NCI-H1694 (cell line): ENCODE measurements at places on chromosomes 5 and 9.

- DNase-seq = no peak
These were observed 481.4 kb downstream of the CHSY3 start for GRCh38 chr5:130385656-130386055.

DNA sequence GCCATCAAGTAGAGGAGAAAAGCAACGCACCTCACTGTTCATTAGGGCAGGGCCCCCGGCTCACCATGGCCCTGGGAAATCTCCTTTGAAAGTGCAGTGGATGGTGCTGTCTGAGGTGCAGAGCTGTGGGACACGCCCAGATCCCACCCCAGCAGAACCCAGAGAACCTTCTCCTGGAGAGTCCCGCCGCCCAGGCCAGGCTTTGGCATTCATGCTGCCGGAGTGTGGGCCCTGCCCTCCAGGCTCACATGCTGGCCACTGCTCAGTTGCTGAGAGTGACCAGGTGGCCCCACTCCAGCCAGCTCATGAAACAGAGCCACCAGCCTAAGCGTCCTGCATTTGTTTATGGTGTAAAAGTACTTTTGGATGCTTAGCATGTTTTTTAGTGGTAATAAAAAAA, 23.8 kb upstream of the LRRC14B start:
- DNase-seq = no peak

GRCh38 chr9:86405926-86406325, 51.7 kb upstream of the TUT7 start:
- no peak for DNase-seq

- no peak for DNase-seq
These were observed 33.0 kb downstream of the DAPK1 start for GRCh38 chr9:87530716-87531115.

GRCh38 chr9:18238254-18238653, 235.7 kb upstream of the ADAMTSL1 start:
- no peak for DNase-seq

GRCh38 chr5:113813466-113813865, 300.0 kb downstream of the YTHDC2 start:
- no peak for DNase-seq

DNA sequence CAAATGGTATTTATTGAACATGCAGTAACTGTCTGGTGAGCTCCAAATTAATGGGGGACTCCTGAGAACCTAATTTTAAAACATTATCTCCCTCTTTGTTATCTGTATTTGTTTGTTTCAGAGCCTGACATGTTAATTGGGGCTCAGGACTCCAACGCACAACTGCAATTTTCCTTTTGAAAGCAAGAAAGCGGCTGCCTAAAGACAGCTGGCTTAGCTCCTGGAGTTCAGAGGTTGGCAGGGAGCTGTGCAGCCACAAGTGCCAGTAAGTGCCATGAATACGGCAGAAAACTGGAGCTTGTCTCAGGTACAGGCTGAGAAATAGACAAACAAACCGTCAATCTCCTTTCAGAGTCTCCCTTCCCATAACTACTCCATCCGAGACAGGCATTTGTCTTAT, 80.9 kb downstream of the PPP2R2B start:
- DNase-seq = peak; percentile 11

- no peak for DNase-seq
These were observed 32.2 kb upstream of the PAX5 start for GRCh38 chr9:37066139-37066725.

GRCh38 chr5:40841068-40841805, at the start of gene CARD6:
Gene CARD6 (plus strand): TSS chr5:40841367. CDS start chr5:40841383, 16 bp downstream.
- DNase-seq = no peak

GRCh38 chr9:116142706-116143492, 10.7 kb upstream of the PAPPA start:
- no peak for DNase-seq

- no peak for DNase-seq
These were observed 599.0 kb downstream of the CSNK1G3 start for GRCh38 chr5:124110942-124111341.

GRCh38 chr5:173512637-173513435, 103.6 kb downstream of the BOD1 start:
- DNase-seq = no peak

GRCh38 chr5:119583684-119584083, 45.7 kb upstream of the FAM170A start:
- DNase-seq = no peak

DNA sequence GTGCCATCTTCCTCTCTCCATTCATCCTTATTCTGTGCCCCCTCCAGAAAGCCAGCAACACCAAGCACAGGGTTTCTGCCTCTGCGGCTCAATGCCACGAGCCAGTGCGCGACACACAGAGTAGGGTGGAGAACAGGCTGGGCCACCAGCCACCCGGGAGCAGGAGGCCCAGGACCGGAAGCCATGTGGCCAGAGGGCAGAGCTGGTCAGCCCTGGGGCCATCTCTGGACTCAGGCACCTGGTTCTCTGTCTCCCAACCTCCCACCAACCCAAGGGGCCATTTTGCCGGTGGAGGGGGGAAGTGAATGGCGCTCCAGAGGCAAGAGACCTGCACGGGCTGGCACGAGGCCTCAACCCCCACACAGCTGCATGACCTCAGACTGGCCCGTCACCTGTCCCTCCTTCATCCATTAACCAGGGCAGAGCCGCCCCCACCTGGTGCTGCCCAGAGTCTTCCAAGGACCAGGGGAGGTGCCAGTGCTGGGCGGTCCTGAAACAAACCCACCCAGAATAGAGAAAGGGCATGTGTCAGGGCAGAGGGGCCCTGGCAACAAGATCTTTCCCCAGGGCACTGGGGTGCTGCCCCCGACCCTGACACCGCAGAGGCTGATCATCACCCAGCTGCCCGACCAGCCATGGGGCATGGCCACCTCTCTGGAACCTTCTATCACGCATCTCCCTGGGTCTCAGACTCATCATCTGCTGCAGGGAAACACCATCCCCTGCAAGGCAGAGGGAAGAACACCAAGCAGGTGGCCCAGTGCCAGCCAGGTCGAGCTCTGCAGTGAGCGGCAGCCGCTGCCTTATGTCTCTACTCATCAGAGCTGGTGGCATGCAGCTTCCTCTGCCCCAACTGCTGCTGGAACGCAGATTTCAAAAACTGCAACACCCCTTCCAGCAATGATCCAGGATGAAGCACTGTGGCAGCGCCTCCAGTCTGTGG, 11.9 kb downstream of the VAV2 start:
- DNase-seq = peak; percentile 80

GRCh38 chr9:115877852-115878438, 275.6 kb upstream of the PAPPA start:
- DNase-seq = no peak

DNA sequence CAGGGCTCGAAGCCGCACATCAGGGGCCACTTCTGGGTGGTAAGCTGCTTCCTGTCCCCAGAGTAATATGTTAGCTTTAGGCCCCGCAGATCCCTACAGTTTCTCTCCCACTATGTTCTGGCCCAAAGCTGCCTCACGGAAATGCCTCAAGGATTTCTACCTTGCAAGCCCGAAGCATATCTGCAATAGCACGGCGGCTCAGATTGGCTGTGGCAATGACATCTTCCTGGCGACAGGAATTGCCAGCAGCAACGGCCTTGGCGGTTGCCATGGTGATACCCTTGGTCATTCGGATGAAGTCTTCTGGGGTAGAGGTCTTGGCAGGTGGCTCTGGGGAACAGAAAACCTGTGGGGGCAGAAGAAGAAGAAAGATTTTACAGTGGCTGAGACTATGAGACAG, 10.3 kb upstream of the TPM2 start:
- no peak for DNase-seq

- DNase-seq = no peak
These were observed 144.4 kb upstream of the EFNA5 start for GRCh38 chr5:107815109-107815508.

DNA sequence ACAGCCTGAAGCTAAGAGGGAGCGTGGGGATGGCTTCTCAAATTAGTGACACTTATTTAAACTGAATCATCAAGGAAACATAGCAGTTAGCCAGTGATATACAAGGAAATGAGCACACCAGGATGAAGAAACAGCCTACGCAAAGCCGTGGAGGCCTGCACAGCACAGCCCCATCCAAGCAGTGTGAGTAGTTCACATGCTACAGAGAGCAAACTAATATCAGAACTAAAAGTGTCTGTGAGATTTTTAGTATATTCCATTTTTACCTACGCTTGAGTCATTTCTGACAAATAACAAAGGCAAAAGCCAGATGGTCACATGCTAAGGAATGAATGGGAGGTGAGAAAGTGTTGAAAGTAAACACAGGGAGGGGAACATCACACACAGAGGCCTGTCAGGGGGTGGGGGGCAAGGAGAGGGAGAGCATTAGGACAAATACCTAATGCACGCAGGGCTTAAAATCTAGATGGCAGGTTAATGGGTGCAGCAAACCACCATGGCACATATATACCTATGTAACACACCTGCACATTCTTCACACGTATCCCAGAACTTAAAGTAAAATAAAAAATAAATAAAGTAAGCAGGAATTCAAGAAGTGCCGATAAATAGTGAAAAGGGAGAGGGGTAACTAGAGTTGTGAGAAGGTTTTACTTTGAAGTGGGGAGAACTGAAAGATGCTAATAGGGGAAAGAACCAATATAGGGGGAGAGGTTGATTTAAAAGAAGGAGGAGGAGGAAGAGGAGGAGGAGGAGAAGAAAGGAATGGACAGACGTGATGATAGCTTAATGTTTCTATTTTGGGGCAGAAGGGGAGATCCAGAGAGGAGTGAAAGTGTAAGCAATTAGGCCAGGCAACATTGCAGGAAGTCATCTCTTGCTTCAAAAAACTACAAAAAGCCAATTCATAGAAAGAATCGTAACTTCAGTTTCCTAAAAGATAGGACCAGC, 100.9 kb upstream of the PTGER4 start:
- DNase-seq = no peak

GRCh38 chr5:45417285-45417998, 278.7 kb downstream of the HCN1 start:
- DNase-seq = no peak

- no peak for DNase-seq
These were observed 466.2 kb downstream of the ENC1 start for GRCh38 chr5:74174366-74174765.

- no peak for DNase-seq
These were observed 9.2 kb upstream of the FIBCD1 start for GRCh38 chr9:130948266-130948665.

- no peak for DNase-seq
These were observed 27.7 kb upstream of the GFPT2 start for GRCh38 chr5:180380856-180381255.

DNA sequence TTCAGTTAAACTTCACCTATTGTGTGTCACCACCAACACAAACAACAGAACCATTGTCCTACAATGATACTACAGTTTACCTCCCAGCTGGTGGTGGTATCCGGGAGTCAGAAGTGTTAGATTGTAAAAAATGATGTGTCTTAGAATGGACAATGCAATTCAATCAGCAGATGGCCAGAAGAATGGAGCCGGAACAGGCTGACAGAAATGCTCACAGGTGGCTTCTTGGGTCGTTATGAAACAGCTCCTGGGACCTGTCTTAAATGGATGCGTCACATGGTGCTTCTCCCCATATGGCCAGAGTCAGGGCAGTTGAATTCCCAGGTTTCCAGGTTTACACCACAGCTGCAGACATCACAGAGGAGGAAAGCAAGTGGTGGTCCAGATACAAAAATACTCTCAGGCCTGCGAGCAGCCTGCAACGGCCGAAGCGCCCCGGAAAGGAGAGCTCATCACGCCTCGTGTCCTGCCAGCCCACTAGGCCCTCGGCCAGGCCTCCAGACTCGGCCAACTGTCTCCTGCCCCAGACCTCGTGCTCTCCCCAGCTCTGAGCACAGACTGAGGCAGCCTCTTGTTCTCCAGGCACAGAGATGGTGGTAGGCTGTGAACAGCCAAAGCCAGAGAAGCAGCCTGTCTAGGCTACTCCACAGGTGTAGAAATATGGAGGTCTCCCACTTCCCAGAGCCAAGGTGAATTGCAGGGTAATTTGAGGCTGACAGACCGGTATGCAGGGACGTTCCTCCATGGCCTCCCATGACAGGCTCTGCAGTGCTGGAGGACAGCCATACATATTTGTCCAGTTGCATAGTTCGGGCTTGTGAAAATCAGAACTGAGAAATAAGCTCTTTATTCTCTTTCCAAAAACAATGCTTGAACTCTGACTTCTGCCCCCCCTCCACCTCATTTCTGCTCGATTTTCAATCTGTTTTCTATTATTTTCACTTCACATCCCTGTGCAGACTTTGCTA, 98.5 kb upstream of the SPATA31C2 start:
- no peak for DNase-seq

GRCh38 chr5:154626876-154627557, 128.2 kb upstream of the LARP1 start:
- no peak for DNase-seq

DNA sequence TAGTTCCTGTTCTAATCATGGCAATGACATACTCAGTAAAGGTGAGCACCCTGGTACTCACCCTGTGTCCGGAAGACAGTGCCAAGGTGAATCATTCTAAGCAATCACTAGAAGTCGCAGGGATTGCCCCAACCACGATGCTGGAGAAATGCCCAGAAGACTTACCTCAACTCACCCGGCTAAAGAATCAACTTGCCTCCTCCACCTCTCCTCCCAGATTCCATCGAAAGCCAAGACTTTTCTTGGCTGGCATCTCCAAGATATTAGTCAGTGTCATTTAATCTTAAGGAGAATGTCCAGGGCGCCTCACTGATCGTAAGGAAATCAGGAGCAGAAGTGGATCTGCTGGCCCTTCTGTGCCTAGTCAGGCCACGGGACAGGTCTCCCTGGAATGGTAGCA, 204.9 kb downstream of the ERCC6L2 start:
- DNase-seq = no peak

- no peak for DNase-seq
These were observed 17.2 kb downstream of the TSPAN17 start for GRCh38 chr5:176664479-176664878.

- DNase-seq = no peak
These were observed 89.2 kb downstream of the ANKRD33B start for GRCh38 chr5:10653043-10653442.

DNA sequence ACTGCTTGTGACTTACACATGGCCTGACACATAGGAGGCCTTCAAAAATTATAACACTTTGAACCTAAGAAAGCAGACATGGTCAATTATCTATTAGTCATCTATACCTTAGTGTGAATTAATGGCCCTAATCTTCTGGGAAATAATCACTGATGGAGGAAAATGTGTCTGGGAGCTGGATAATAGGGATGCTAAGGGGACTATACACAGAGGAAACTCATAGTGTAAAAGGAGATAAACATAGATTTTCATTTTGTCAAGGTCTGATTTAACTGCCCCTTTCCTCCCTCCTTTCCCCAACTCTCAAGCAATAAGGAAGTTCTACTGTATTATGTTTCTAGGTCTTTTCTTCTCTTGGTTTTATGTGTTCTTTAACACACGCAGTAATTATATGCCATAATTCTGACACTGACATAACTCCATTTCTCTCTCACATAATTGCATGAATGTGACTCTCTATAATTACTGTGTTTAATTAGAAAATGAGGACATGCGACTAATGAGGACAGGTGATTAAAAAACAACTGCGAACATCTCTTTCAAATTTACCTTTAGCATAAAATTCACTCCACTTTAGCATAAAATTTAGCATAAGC, 18.7 kb upstream of the PRELID2 start:
- no peak for DNase-seq

- DNase-seq = no peak
These were observed 64.4 kb downstream of the SNX18 start for GRCh38 chr5:54581831-54582548.

GRCh38 chr5:147704544-147704943, 78.0 kb downstream of the JAKMIP2 start:
- no peak for DNase-seq

- no peak for DNase-seq
These were observed 71.0 kb downstream of the BRINP1 start for GRCh38 chr9:119298076-119298853.
